ENCODE measurements at places on chromosomes 1 and 21. TPM values are rescaled to one million over a fixed set of nuclear protein-coding genes. Genes with fewer than 3 reads are reported as not detected.

GRCh38 chr21:41834252-41834925, 44.8 kb downstream of the PRDM15 start:
- DNase-seq, result no peak

The PDZK1 gene
- 4.2 TPM for total RNA-seq

GRCh38 chr1:192787914-192788585, 20.8 kb upstream of the RGS2 start:
- peak; percentile 64 for DNase-seq

DNA sequence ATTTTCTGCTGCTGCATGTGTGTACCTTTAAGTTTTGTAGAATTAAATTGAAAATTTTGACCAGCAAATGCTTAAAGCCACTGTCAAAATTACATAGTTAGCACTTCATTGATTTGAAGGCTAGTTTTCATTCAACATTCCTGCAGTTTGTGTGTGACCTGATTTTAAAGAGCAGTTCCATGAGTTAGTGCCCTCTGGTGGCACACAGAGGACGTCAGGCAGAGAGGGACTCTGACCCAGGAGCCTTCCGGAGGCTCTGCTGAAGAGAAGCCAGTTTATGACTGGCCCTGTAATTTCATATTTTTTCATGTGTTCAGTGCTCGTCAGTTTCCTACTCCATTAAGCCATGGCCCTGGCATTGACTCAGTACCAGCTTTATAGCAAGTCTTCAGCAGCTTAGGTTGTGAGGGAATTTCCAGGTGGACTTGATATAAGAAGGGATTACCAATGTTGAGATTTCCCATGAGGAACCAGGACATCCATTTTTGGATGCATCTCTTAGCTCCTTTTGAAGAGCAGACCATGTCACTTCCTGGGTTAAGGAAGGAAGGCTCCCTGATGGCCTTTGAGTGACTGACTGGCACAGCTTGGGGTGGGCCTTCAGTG, 104.7 kb downstream of the CAMTA1 start:
- DNase-seq, result peak; percentile 69

DNA sequence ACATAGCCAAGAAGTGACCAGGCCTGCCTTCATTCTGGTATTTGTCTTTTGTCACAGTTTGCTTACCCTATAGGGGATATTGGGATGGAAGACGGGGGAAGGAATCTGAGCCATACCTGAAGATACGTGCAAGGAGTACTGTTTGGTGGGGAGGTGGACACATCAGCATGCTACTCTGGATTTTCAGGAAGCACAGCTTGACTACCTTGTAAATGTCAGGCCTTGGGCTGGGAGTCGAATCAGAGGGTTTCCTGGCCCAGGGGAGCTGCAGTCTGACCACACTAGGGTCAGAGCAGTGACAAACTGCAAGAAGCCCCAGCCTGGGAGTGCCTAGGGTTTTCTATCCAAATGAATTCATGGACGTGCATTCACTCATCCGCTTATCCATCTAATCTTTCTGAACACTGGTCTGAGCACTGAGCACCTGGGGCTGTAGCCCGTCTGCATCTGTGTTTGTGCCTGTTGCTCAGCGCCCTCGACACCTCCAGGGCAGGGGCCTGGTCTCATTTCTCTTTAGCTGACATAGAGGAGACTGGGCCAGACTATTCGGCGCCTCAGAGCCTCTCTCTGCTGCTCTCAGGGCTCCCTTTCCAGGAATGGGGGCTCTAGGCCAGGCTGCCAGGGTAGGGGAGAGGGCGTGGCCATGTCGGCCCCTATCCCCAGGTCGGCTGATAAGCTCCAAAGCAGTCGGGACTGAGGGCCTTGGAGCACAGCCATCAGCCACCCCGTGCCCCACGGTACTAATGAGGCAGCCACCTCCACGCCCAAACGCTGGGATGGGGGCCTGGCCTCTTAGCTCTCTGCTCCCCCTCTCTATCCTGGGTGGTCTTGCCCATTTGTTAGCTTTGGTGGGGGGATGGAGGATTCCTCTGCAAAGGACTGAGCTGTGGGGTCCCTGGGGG, 47.0 kb upstream of the SLC2A1 start:
- DNase-seq, result no peak

- no peak for DNase-seq
These were observed 67.5 kb upstream of the ANGPTL1 start for GRCh38 chr1:178938101-178938958.

The TMOD4 gene
- total RNA-seq, result 1.8 TPM

- no peak for DNase-seq
These were observed 35.6 kb upstream of the ERG start for GRCh38 chr21:38533887-38534286.

GRCh38 chr1:87684713-87685205, 356.1 kb downstream of the LMO4 start:
- no peak for DNase-seq

DNA sequence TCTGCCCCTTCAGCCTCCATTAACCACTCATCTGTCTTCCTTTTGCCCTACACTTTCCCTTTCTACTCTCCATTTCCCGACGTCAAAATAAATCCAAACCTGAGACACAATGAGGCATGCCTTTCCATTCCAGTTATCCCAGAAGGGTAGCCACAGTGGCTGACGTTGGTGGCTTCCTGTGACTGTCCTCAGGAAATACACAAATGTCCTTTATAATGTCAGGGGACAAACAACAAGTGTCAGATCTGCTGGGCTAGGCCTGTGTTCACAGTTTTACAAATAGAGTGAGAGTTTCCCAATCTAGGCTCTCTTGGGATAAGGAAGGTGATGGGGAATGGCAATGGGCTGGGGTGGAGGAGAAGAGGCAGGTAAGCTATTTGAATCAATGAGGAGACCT, 135.3 kb downstream of the BRINP2 start:
- DNase-seq, result no peak

- DNase-seq, result peak; percentile 79
These were observed 169.9 kb downstream of the LRRC7 start for GRCh38 chr1:69737527-69738185.

DNA sequence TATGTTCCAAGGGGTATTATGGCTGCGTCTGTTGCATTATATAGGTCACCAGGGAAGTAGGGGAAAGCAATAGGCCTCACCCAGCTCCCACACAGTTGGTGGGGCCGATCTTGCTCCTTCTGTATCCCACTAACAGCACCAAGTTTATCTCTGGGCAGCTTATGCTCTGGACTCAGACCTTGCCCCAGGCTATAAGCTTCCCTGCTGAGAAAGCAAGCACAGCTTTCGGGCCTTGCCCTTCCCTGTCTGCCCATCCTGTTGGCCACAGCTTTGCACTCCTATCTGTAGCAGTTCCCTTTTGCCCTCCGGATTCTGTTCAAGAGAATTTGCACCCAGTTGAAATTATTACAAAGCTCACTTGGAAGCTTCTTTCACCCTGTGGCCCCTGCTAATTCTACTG, 12.9 kb downstream of the KCNE1 start:
- no peak for DNase-seq

GRCh38 chr1:62841587-62842169, 57.7 kb downstream of the ATG4C start:
- peak; percentile 72 for DNase-seq

DNA sequence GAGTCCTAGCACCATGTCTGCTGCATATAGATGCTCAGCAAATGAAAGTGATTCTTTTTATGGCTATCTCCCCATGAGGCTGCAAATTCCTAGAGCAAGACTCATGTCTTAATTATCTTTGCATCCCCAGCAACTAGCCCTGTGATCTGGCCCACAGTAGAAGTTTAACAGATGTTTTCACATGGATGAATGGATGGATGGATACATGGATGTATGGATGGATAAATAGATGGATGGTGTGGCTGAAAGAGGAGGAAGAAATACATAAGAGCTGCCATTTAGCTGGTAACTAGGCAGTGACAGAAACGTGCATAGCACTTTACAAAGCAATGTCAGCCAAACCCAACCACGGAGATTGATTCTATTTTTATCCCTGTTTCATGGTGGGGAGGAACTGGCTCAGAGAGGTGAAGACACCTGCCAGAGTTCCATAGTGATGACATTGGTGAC, 32.7 kb upstream of the ZBTB40 start:
- DNase-seq, result no peak

DNA sequence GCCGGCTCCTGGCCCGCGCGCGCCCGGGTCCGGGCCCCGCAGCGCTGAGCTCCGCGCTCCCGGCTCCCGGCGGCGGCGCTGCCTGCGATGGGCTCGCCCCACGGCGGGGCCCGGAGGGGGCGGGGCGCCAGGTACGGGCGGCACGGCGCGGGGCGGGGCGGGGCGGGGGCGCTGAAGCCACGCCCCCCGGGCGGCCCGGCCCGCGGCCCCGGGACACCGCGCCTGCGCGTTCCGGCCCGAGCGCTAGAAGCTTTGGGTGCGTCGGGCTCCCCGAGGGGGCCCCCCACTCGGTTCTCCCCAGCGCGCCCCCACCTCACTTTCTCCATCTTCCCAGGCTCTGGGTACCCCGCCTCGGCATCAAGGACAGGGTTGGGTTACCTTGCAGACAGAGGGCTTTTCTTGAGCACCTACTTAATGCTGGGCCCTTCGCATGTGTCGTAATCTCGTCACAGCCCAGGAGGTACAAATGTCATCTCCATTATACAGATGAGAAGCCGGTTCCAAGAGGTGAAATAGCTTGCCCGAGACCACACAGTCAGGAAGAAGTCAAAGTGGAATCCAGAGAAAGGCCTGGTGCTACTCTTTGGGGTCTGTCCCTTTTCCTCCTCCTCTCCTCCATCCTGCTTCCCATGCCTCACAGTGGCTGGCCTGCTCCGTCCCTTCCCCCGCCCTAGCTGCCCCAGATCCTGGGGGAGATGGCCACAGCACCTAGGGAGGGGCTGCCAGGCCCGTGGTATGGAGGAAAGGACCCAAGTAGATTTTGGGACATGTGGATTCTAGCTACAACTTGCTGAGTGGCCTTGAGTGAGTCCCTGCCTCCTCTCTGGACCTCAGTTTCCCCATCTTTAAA, 46.5 kb downstream of the RAP1GAP start:
- peak; percentile 63 for DNase-seq

The MX2 gene
- total RNA-seq, result 0.46 TPM

GRCh38 chr1:109816175-109816811, 52.6 kb upstream of the EPS8L3 start:
- DNase-seq, result no peak

GRCh38 chr1:201011616-201012015, 11.9 kb downstream of the KIF21B start:
- no peak for DNase-seq

GRCh38 chr21:29279558-29279957, 19.2 kb upstream of the BACH1 start:
- no peak for DNase-seq

DNA sequence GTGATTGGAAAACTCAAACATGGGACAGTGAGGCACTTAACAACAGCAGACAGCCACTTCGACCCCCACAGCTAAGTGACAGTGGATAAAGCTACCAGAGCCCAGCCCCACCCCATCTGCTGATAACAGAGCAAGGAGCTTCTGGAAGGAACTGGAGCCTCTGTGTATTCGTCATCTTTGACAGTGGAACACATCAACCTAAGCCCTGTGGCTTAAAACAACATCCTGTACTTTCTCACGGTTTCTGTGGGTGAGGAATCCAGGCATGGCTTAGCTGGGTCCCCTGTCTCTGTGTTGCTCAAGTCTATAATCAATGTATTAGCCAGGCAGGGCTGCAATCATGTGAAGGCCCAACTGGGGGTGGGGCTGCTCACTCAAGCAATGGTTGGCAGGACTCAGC, 18.4 kb upstream of the SIPA1L2 start:
- peak; percentile 26 for DNase-seq

The UBR4 gene
- 224 TPM for total RNA-seq

DNA sequence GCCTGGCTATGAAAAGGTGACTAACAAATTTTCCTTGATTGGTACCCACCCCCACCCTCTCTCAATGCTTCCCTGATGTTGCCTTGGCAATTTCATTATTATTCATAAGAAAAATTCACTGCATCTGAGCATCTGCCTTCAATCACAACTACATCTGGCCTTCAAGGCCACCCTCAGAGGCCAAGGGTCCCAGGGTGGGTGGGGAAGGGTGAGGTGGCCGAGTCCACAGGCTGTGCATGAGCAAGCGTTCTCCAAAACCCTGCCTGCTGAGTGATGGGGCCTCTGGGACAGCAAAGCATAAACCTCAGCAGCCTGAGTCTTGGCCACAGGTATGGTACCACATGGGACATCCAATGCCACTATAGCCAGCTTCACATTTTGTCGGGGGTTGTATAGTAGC, 198.7 kb downstream of the SLC35F3 start:
- DNase-seq, result no peak

GRCh38 chr1:26729633-26730032, 33.8 kb downstream of the ARID1A start:
- no peak for DNase-seq

The C1orf198 gene
- total RNA-seq, result 24.5 TPM

The OR2T35 gene
- total RNA-seq, result not detected

The KIRREL1 gene
- total RNA-seq, result 49.8 TPM

DNA sequence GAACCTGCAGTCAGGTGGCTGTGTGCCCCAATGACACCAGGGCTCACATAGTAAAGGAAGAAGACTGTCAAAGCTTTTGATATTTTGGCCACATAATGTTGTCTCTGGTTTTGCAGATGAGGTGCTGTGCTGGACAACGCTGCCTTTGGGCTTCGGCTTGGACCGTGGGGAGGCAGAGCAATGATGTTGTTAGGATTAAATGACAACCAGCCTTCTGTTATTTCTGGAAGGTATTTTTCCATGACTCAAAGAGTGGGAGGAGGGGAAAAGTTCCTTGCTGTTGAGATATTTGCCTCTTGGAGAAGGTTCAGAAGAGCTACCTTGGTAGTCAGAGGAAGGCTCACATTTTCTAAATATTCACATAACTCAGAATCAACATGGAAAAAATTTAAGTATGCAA, 187.3 kb upstream of the GALNT2 start:
- no peak for DNase-seq

DNA sequence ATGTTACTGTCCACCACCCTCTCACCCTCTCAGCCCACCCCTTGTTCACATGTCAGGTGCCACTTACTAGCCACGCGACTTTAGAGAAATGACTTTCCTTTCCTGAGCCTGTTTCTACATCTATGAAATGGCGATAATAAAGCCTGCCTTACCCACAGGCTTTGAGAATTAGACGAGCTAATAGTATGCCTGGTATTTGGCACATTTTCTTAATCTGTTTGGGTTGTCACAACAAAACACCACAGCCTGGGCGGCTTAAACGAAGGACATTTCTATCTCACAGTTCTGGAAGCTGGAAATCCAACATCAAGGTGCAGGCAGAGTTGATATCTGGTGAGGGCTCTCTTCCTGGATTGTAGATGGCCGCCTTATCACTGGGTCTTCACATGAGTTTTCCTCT, 273.9 kb upstream of the FMN2 start:
- DNase-seq, result no peak

DNA sequence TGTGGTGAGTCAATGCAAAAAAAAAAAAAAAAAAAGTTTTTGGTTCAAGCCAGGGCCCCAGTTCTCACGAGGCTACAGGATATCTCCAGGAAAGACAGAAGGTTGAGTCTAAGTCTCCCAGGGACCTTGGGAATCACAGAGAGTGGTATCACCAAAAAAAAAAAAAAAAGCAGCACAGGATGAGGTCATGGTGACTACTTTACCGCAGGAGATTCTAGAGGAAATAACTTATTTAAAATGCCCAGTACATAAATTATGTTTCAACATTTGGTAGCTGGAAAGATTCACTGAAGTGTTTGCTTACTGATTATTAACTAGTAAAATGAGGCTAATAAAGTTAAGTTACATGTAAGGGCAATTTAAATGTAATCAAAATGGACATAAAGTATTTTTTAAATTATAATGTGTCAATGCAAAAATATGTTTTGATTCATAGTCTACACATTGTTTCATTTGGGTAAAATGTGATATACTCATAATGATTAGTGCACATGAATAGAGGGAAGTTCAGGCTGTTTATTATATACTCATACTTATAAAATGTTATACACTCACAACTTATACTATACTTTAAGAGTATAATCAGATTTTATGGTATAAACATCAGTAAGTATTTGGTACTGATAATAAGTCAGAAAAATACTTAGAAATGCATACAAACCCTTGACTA, 84.1 kb downstream of the PLPPR5 start:
- peak; percentile 85 for DNase-seq

GRCh38 chr1:189657715-189658114, 819.9 kb downstream of the BRINP3 start:
- DNase-seq, result peak; percentile 30

All from PC-3 (cell line).